ENCODE measurements at places on chromosomes 1 and 21.
A peak's percentile ranks its signal among the peaks of the same experiment; 100 is the strongest.

- no peak for DNase-seq
These were observed 930.5 kb downstream of the ADGRL2 start for GRCh38 chr1:82731216-82731615.

DNA sequence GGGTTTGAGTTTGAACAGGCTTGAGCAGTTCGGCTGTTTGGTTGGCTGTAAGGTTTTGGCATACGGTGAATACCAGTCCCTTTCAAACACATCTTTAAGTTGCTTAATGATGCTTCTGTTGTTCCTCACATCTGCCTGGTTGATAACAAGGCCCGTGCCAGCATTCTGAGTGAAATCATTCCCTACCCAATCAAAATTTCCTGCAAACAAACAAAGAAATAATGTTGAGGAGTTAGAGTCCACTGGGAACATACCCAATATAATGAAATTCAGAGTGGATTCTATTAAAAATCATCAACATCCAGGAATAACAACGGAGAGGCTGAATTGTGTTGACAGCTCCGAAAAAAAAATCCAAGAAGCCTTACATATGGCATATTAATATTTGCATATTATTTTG lies 91.0 kb upstream of the MAP1LC3C start:
- DNase-seq: no peak

DNA sequence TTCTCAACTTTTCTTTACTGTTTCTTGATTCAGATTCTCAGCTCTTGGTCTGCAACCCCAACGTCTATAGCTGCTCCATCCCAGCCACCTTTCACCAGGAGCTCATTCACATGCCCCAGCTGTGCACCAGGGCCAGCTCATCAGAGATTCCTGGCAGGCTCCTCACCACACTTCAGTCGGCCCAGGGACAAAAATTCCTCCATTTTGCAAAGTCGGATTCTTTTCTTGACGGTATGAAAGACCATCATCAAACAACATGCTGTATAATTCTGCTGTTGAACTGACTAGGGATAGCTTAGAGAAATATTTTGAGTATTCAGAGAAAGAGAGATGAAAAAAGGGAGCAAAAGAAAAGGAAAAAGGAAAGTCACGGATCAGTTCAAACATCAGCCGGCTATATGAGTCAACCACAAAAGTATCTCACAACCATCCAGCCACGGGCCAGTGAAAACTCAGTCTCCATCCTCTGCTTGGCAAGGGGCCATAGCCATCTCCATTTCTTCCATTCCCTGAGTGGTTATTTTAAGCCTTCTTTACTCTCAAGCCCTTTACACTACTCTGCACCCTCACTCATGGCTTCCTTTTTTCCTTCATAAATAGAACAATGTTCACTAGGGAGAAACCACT lies 14.1 kb downstream of the DNASE2B start:
- no peak for DNase-seq

GRCh38 chr1:234975122-234975940 lies 153.3 kb downstream of the TOMM20 start:
- no peak for DNase-seq

GRCh38 chr1:9062846-9063245 lies 6.6 kb downstream of the SLC2A5 start:
- no peak for DNase-seq

DNA sequence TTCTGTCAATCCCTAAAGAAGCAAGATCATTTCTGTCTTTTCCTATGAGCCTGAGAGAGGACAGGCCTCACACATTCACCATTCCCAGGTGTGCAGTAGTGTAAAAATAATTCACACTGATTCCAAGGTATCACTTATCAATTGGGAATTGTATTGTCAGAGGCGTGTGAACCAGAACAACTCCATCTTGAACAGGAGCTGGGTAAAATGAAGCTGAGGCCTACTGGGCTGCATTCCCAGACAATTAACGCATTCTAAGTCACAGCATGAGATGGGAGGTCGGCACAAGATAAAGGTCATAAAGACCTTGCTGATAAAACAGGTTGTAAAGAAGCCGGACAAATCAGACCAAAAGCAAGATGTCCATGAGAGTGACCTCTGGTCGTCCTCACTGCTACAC lies 239.2 kb downstream of the SMYD3 start:
- no peak for DNase-seq

GRCh38 chr1:208025031-208025430 lies 114.1 kb upstream of the CD34 start:
- no peak for DNase-seq

GRCh38 chr1:97833881-97834280 lies 87.0 kb downstream of the DPYD start:
- DNase-seq: no peak

GRCh38 chr1:162193815-162194214 lies 124.3 kb downstream of the NOS1AP start:
- DNase-seq: peak; percentile 44

GRCh38 chr21:17045214-17045853 lies 467.5 kb upstream of the CXADR start:
- DNase-seq: no peak

- DNase-seq: peak; percentile 93
These were observed at the start of the genes AKR7A2 and SLC66A1 for GRCh38 chr1:19311931-19312781. Gene AKR7A2 (minus strand): TSS chr1:19312144. CDS start chr1:19312124, 20 bp downstream. Gene SLC66A1 (plus strand): TSS chr1:19312326. CDS start chr1:19317678, 5,352 bp downstream.

DNA sequence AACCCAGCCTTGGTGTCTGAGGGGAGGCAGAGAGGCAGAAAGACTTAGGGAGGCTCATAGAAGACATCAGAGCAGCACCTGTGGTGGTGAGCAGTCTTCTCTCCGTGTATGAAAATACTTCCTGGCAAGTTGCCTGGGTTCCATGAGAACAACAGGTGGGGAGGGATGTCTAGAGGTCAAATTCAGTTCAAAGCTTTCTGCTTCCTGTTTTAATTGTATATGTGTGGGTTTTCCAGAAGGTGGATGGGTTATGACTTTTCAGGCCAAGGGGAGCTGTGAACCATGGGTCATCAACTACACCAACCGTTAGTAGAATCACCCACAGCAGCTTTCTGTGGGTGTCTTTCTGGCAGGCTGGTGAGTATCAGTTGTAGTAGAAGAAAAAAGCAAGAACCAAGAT lies 4.1 kb upstream of the FCRL2 start:
- no peak for DNase-seq

DNA sequence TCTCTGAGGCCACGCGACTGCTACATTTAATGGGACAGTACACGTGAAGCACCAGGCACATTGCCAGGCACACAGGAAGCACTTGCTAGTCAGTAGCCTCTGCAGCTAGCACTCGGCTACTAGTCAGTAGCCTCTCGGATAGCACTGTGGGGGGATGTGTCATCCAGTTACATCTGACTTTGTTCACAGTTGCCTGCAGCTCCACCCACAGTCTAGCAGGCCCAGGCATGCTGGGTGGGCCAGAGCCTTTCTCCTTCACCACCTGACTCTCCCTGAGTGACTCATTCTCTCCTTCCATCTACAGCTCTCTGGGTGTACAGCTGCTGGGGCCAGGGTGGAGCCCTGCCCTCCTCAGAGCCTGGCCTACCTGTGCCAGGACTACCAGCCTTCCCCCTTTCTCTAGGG lies 51.5 kb downstream of the PTPRF start:
- DNase-seq: no peak

DNA sequence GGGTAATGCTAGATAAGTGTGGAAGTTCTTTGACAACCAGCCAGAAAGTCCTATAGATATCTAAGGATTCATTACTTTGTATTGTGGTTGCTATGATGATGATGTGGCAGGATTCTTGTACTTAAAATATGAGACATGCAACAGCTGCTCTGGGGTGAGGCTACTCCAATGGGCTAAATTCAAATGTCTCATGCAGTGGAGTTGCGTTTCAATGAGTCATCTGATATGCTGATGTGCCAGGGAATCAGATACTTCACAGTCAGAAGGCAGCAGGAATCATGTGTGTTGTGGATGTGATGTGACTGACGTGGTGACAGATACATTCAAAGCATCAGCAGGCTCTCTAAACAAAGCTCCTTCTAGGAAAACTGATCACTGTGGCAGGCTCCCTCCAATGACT lies 66.5 kb downstream of the TSEN15 start:
- DNase-seq: no peak

- peak; percentile 7 for DNase-seq
These were observed 38.2 kb downstream of the BCL9 start for GRCh38 chr1:147579532-147579931.

DNA sequence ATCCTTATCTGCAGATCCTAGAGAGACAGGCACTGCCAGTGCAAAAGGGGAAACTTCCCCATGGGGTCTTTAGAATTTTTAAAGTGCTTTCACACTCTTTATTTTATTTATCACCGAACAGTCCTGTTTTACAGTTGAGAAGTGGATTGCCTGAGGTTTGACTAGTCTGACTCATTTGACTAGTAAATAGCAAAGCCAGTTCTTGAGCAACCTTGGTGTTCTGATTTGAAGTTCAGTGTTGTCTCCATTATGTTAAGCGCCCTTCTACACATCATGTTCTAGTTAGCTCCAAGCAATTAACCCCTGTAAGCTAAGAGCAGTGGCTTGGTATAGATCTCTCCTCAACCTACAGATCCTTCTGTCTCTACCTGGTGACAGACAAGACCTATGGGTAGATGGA lies 262.9 kb downstream of the CACNA1E start:
- DNase-seq: no peak

GRCh38 chr1:213687832-213688231 lies 299.9 kb upstream of the PROX1 start:
- no peak for DNase-seq

DNA sequence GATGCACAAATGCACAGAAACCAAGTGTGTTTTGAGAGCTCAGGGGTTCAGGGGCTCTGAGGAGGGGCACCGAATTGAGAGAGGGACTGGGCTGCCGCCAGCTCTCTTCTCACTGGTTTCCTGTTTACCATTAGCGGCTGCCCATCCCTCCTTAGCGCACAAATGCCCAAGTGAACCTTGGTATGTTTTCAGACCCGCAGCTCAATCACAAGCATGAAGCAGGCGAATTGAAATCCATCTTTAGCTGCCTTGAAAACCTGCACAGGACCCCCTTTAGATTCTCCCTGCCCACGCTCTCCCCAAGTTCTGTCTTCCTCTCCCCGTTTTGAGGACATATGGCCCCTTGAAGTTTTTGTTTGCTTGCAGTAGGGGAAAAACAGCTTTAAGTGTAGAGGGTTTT lies 61.1 kb upstream of the ACOT11 start:
- DNase-seq: no peak

DNA sequence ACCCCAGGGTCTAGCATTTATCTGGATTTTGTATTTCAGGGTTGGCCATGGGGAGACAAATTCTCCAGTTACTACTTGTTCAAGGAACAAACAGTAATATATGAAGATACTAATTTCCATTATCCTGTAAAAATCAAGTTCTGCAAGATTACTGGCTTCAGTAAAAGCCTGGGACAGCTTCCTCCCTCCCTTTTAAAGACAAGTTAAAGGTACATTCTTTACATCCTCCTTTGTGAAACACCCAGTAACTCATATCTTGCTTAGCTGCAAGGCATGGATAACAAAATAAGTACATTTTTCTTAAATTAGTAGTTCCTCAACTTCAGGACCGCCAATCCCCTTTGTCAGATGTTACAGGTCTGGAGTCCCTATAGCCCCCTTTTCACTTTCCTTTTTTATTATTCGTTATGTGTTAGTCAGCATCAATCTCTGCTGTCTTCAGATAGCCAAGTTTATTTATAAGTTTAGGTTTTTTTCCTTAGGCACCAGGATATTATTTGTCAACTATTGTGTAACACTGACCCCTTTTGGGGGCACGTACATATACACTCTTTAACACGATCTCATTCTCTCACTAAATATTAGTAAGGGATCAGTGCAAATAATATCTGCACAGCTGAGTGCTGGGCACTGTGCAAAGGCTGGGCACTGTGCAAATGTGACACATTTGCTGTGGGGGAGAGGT lies 9.8 kb downstream of the ERRFI1 start:
- DNase-seq: no peak

DNA sequence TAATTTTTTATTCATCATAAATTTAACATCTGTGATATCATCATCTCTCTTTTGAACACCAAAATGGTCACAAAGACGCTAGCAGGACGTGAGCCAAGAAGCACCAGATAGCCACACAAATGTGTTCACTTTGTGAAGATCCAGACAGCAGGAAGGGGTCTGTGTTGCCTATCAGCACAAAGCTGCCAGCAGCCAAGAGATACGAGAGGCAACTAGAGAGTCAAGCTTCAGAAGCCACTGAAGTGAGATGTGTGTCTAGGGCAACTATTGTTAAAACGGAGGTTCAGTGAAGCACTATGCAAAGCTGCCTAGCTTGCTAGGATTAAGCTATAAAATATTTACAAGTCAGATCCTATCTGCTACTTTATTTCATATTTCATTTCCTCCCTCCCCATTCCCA lies 45.3 kb downstream of the NDC1 start:
- no peak for DNase-seq

DNA sequence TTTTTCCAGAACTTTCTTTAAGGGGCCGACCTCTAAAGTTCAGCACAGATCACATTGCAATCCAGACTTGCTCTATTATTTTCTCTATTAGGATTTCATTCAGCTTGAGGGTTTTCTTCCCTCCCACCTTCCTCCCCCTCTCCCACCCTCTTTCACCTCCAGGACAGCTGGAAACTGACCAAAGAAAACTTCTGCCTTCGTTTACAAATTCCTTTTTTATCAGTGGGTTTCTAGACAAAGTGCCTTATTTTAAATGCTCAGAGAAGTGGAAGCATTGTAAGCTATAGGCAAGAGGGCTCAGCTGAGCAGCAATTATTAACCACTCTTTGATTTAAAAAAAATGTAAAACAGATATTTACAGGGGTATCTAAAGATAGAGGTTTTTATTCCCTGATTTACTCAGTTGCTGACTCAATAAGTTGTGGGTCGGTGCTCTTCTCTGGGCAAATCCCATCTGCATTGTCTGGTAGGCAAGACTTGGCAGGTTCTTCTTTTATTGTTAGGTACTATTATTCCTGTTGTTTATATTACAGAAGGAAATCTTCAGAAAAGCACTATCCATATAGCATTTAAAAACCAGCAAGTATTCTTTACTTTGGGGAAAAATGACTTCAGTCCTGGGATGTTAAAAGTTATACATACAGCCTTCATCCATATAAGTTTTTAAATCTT lies 277.0 kb upstream of the C1orf105 start:
- DNase-seq: no peak

GRCh38 chr1:150179867-150180266 lies 30.2 kb downstream of the PLEKHO1 start:
- no peak for DNase-seq

DNA sequence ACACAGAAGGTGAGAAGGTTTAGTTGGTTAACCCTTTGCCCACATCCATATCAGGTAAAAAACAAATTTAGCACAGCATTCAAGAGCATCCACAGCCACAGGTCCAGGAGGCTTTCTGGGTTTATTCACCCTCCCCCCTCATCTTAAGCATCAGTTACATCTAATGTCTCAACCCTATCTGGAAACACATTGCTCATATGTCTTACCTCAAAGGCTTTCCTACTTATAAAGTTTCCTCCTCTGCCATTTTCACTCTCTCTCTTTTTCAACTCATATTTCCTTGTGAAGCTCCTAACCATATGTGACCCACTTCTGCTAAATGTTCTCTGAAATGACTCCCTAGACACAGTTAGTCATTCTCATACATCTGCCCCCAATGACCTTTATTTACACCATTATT lies 47.9 kb upstream of the RUNX1 start:
- DNase-seq: no peak

DNA sequence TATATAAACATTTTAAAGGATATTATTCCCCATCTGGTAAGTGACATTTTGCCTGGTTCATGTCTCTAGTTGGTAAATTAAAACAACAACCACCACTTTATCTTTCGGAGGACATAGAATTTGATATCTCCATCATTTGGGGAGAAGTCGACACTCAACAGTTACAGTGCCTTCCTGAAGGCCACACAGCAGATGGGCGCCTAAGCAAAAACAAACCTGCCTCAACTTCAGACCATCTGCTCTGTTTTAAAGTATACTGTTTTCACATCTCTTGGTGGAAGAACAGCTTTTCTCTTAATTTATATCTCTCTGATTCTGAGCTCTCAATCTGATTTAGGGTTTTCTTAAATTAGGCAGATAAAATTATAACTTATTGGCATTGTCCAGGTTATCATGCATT lies 282.2 kb downstream of the RYR2 start:
- DNase-seq: no peak

All from nephron progenitor cell (in vitro differentiated cells).